Stimulated activated CD4-positive, alpha-beta T cell treated with anti-CD3 and anti-CD28 coated beads, Interleukin-12 subunit alpha, Interleukin-12 subunit beta, amount 100 ng/mL, for 4 hours (primary cell): ENCODE measurements at places on chromosomes 4 and X.

DNA sequence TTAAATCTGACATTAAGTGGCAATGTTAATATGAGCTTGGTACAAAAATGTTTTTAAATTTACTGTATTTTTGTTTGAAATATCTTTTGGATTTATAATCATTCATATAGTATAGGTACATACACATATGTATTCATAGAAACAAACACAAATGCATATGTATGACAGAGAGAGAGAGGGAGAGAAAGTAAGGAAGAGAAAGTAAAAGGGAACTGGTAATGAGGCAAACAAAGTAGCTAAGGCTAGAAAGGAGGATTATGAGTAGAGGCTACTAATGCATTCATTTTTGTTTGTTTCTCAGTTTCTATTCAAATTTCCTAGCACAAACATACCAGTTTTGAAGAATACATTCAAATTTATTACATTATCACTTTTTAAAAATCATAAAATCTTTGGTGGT is 132.4 kb downstream of the GLRA3 start:
- no peak for DNase-seq

GRCh38 chr4:146640021-146640464 is 1.4 kb downstream of the POU4F2 start:
- no peak for DNase-seq

DNA sequence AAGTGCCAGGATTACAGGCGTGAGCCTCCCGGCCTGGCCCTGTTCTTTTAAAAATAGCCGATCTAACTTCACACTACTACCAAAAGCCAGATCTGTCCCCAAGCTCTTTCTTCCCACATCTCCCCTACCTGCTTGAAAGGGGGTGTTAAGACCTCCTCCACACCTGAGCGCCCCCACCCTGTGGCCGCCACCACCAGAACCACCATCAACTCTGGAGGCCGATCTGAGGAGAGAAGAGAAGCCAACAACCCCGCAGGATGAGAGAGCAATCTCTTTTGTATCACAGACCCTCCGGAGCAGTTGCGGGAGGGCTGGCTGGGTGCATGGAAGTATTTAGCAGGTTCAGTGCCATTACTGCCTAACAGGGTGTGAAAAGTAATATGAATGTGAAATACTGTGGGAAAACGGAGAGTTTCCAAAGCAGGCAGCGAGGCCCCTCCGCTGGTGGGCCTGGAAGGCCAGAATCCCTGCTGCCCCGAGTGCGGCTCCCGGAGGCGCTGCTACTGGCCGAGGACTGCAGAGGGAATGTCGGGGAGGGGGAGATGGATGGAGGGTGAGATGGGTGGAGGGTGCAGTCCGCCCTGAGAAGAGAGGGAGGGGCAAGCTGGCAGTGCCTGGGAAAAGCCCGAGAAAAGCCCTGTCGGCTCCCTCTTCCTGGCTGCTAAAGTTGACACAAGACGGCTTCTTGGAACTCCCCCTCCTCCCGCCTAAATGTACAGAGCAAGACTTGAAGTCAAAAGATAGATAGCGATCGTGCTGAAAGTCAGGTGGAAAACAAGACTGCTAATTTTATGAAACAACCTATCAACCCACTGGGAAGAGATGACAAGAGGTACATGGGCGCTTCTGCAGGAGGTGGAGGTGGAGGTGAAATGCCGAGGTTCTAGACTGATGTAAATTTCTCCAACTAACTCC is 22.3 kb downstream of the HAND2 start:
- DNase-seq: no peak

DNA sequence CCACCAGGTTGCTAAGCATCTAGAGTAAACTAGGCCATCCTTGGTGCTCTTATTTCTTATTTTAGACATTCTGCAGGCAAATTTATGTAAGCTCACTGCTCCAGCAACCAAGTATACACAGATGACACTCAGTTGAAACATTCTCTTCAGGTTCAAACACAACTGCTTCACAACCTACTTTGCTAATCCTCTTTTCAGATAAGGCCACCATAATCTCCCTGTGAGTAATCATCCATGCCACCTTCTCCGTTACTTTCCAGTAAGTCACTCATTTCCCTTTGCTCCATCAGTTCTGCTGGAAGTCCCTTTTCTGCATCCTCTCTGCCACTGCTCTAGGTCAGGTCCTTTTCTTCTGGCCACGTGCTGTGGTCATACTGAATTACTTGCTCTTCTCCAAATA is 120.2 kb upstream of the WDFY3 start:
- DNase-seq: no peak

DNA sequence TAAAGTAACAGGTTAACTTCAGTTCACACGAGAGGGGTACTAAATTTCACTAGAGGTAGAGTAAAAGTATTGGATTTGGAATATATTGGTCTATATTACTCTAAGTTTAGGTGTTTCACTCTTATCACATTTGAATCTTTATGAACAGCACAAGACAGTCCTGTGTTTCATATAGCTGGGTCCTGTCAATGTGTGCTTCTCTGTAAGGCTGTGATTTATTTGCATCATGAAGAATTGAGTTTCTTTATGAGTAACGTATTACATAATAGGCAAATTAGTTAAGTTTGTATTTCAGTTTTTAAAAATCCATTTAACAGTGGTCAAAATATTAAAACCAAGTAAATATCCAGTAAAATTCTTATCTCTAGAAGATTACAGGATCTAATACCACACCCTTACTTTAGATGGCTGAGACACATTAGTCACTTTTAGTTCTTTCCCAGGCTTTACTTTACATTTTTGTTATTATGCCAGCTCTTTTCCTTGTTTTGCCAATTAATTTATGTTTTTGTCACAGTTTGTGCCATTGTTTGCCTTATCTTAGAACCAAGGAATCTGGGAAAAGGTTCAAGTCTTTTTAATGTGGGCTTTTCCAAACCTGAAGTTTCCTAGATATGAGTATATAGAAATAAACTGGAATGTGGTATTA is 32.1 kb downstream of the NUDT6 start:
- DNase-seq: no peak

- no peak for DNase-seq
Measured at GRCh38 chr4:26034849-26035248, 120.8 kb downstream of the SMIM20 start.

DNA sequence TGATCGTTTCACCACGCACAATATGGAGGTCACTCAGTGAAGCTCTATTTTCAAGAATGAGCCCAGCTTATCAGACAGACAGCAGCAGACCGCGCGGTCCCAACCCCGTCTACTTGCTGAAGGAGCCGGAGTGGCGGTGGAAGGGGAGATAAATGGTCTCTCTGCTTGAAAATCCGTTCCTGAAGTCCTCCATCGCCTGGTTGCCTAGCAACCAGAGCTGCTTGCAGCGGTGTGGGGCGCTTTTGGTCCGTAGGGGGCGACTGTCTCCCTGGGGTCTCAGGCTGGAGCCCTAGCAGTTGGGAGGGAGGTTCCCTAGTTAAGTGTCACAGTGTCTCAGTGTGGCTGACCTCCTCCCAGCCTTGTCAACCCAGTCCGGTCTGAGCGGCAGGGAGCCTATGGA is 8.3 kb upstream of the DLG3 start:
- no peak for DNase-seq

DNA sequence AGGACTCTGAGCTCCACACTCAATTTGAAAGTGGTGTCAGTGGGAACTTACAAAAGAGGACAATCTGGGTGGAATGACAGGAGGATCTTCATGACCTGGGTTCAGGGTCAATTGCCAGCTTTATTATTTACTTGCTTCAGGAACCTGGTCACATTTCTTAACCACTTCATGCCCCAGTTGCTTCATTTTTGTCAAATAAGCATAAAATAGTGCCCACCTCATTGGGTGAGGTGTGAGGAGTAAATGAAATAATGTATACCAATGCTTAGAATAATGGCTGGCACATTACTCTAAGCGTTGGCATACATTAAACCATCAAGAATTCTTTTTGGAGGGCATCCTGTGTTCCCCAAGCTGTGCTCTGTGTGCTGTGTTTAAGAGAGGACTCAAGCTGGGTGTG is 19.4 kb downstream of the VGLL1 start:
- no peak for DNase-seq
